CD4-positive, CD25-positive, alpha-beta regulatory T cell (primary cell): ENCODE measurements at places on chromosomes 5 and 9. TPM values are rescaled to one million over a fixed set of nuclear protein-coding genes. Genes with fewer than 3 reads are reported as not detected.
A peak's percentile ranks its signal among the peaks of the same experiment; 100 is the strongest.

Gene GHR
- not detected for total RNA-seq

Gene SAXO1
- total RNA-seq = 0.30 TPM

Gene ODF2
- 31.9 TPM for total RNA-seq

Gene MLANA
- total RNA-seq = not detected

Gene HSD17B4
- 31.5 TPM for total RNA-seq

DNA sequence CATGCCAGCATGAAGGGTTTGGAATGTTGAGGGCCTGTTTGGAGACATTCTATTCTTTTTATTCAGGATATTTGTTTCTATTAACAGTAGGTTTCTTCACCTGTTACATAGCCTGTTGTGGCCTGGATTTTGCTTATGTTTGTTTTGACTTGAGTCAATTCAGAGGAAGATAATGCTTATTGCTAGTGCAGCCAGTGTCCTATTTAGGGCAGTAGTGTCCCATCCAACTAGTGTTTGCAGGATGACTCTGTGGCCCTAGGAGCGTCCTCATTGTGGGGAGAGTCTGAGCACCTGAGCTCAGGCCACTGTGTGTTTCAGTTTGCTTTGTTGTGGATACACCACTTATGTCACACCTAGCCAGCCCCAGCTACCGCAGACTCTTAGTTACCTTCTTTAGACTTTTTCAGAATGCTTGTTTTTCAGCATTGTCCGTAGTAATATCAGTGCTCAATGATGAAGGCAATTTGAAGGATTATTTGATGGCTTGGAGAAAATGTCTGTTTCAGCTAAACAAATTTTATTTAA is 90.3 kb downstream of the ARHGEF28 start:
- no peak for DNase-seq

DNA sequence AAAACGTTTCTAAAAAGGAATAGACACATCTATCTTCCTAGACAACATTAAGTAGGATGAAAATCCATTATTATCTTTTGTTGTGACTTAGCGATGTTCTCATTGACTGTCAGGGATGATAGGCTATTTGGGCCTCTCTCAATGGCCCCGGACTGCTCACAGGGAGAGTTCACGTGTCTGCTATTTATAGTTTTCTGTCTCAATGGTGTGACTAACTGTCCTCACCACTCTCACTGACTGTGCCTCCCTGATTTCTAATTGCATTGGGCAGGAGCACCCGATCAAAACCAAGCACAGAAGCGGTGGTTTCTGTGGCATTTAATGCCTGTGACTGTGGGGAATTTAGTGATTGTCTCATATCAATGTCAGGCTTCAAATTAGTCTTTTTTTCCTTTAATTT is 286.7 kb upstream of the KLF9 start:
- DNase-seq = no peak

DNA sequence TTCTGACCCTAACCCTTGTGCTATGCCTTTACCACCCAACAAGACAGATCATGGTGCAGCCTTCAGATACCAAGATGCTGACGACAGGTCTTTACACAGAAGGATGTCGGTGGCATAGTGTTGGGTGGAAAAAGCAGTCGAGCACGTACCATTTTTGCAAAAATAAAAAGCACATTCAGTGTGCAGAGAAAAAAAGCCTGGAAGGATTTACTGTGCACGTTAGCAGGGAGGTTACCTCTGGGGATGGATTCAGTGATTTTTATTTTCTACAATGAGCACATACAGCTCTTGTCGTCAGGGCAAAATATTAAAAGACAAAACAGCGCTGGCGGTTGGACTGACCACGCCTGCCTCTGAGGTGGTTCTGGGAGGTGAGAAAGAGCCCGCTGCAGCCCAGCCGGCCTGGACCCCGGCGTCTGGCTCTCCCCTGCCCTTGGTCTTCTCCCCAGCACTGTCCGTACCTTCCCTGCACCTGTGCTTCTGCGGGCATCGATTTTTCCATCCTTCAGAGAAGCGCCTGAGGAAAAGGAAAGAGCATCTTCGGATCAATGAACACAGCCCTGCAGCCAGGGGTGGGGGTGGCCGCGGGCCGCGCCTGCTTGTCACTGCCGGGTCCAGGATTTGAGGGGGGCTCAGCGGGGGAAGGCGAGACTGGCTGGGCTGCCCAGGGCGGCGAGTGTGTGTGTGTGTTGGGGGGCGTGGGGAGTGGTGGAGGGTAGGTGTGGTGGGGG is 200.0 kb upstream of the IER5L start:
- no peak for DNase-seq

- DNase-seq = no peak
Measured at GRCh38 chr9:77018969-77019235, 553 bp upstream of the FOXB2 start.

DNA sequence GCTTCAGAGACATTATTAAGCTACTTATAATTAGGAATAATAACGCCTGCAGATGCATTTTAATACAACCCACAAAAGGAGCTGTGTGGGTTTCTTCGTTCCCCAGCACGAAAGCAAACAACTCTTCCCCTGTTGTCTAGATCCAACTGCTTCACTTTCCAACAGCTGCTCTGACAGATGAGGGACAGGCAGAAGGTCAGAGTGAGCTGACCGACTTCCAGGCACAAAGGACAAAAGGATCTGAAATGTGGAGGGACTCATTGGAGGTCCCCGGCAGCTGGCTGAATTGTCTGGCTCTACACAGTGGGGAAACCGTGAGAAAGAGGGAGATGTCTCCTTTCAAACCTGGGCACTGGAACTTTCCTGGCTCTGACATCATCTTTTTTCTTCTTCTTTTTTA is 79.1 kb upstream of the ALDH1B1 start:
- no peak for DNase-seq

- DNase-seq = no peak
Measured at GRCh38 chr5:83764101-83764500, 43.4 kb upstream of the HAPLN1 start.

- DNase-seq = no peak
Measured at GRCh38 chr9:110514897-110515296, 64.6 kb downstream of the SVEP1 start.

- DNase-seq = peak; percentile 46
Measured at GRCh38 chr9:26954050-26954508, 2.1 kb upstream of the IFT74 start.
